ENCODE measurements at places on chromosomes 7 and 10.

DNA sequence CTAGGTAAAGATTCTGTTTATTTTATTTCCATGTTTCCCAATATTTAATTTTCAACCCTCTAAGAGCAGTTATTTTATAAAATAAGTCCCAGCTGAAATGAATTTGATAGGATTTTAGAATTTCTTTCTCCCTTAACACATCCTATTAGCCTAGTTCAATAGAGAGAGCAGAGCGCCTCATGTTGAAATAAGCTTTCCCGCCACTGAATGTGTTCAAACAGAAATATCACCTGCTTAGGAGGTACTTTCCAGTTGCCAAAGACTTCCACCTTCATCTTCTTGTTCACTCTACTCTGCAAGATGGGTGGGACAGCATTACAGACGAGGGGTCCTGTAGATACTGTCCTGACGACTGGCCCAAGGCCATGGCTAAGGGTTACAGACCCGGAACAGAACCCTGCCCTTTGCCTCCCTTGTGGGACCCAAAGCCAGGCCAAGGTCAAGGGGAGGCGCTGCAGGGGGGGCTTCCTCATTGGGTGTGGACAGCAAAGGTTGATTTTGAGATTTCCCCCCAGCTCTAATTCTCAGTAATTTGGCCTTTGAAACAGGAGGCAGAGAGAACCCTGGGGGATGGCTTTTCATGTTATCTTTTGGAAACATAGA, 62.0 kb downstream of the PARP12 start:
- DNase-seq, result no peak

DNA sequence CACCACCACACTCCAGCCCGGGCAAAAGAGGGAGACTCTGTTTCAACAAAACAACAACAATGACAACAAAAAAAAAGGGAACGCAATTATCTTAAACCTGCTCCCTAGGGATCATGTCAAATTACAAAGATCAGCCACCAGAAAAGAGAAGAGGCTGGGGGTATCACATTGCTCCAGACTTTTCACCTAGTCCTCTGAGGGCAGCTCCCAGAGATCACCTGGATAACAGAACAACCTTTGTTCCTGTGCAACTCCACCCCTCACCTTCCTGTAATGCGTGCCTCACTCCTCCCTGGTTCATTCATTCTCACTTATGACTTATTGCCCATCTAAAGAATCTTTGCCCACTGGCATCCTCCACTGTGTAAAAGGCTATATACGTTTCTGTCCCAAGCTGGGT, 31.8 kb downstream of the SVOPL start:
- no peak for DNase-seq

GRCh38 chr7:128302139-128302538, 41.6 kb downstream of the RBM28 start:
- DNase-seq, result no peak

DNA sequence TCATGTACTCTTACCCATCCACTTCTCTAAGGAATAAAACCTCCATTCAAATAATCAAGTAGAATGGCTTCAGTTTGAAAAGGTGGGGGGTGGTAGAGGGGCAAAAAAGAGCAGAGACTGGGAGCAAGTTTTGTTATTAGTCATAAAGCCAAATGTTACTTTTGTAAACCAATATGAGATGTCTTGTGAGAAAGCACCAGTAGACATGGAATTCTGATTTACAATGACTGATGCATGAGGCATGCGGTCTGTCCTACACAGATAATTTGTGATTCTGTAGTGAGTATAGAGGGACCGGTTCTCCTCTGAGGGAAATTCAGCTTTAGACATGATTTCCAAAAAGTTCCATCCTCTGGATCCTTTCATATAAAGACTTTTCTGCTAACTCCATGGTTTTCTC, 12.9 kb upstream of the ABCA13 start:
- peak; percentile 42 for DNase-seq

- no peak for DNase-seq
Observed at GRCh38 chr7:88339195-88339922, 32.7 kb upstream of the STEAP4 start.

DNA sequence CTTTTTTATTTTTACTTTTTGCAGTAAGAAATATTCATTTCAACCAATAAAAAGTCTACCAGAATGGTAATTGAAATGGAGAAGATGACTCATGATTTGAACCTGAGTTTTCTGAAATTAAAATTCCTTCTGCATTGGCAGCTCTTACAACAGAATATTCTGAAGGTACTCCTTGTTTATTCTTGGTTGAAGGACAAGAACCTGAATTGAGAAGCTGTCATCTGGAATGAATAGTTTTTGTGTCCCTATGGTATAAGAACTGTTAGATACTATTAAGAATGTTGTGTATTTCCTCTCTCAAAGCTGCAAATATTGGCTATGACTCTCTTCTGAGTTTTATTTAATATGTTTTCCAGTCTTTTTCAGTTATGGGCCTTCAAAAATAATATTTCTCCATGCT, 56.1 kb downstream of the CDK1 start:
- DNase-seq, result no peak

- no peak for DNase-seq
Observed at GRCh38 chr10:123153486-123154091, 613 bp upstream of the BUB3 start.

DNA sequence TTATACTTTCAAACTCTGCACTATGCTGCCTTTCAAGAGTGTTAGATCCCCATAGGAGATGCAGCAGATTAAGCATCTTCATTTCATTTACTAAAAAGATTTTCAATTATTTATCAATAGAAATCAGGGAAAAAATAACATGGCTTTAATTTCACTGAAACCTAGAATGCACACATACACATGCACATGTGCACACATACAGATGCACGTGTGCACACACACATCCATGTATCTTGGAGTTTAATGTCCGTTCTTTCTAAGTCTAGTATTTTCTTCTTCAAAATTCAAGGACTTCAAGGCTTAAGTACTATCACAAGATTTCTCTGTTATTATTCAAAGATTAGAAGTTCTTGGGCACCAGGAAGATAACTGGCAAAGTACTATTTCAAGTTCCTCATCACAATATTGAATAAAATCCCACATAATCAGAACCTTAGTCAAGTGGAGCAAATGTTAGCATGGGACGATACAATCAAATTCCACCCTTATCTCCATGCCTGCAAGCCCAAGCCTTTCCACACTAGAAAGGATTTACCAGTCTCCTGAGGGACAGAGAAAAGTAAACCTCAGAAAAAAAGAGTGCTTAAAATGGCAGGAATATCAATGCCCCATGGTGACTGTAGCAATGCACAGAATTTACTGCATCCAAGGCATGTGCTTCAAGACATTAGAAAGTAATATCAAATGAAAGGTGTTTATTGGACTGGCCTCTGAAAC, 494.4 kb downstream of the XPNPEP1 start:
- DNase-seq, result no peak

DNA sequence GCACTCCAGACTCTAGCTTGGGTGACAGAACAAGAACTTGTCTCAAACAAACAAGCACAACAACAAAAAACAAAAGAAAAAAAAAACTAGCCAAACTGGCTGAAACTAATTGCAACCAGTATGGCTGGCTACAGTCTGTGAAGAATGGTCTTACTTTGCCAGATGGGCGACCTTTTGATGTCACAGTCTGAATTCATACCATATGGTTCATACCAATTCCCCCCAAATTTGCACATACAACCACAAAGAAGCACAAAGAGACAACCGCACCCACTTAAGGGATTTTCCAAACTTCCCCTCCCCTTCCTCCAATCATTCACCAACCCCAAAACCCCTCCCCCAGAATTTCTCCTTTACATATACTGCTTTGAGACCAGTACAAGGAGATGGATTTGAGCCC, 114.2 kb downstream of the SPAG6 start:
- peak; percentile 60 for DNase-seq

All from RPMI7951 (cell line).